ENCODE measurements at places on chromosomes 6 and 20. TPM values are rescaled to one million over a fixed set of nuclear protein-coding genes. Genes with fewer than 3 reads are reported as not detected.

The SLC35D3 gene
- total RNA-seq = not detected

The PRL gene
- not detected for total RNA-seq

The ME1 gene
- 32.2 TPM for total RNA-seq

The FNDC1 gene
- not detected for total RNA-seq

The LRRN4 gene
- under 0.01 TPM for total RNA-seq

The PERP gene
- 7.7 TPM for total RNA-seq

The SLC17A3 gene
- total RNA-seq = not detected

The GDAP1L1 gene
- not detected for total RNA-seq

The FRK gene
- total RNA-seq = under 0.01 TPM

The KCNQ5 gene
- total RNA-seq = 1.7 TPM

The SNAP91 gene
- total RNA-seq = not detected

The TSHZ2 gene
- total RNA-seq = not detected

The LSM14B gene
- total RNA-seq = 23.7 TPM

The STX11 gene
- total RNA-seq = 0.54 TPM

The C6orf118 gene
- not detected for total RNA-seq

The IMPG1 gene
- total RNA-seq = not detected

The ZBTB12 gene
- total RNA-seq = 2.5 TPM

The ARMH2 gene
- total RNA-seq = not detected
